ENCODE measurements at places on chromosomes 1 and 21.

DNA sequence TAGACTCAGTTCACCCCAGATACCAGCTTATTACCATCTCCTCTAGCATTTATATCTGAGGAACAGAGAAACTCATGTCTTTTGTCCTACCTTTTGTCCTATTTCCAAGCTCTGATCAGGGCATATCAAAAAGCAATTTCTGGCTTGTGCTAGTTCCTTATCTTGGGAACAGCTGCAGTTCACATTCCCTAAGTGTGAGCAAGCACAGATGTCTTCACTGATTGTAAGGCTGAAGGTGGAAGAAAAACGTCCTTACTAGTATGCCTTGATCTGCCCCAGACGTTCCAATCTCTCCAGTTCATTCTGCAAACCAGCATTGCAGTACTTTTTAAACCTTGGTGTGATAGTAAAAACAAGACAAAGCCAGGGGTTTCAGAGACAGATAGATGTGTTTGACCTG, 139.8 kb downstream of the NCAM2 start:
- no peak for DNase-seq

GRCh38 chr1:153617663-153618062, 1.5 kb upstream of the S100A14 start:
- DNase-seq: peak; percentile 60

DNA sequence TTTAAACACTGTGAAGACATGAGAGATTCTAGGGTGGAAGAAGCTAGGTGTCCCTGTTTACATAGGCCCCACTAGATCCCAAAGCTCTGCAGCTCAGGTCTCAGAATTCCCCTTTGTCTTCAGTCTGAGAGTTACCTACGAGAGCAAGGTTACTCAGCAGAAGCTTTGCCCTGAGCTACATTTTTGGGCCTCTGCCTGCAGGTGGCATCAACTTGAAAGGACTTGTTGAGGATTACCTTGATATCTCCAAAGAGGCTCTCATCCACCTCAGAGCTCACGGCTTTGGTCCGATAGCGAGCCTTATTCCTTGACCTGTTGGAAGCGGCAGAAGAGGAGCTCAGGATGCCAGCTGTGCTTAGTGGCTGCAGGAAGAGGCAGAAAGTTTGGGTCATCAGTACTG, 7.0 kb downstream of the CFAP45 start:
- DNase-seq: no peak

DNA sequence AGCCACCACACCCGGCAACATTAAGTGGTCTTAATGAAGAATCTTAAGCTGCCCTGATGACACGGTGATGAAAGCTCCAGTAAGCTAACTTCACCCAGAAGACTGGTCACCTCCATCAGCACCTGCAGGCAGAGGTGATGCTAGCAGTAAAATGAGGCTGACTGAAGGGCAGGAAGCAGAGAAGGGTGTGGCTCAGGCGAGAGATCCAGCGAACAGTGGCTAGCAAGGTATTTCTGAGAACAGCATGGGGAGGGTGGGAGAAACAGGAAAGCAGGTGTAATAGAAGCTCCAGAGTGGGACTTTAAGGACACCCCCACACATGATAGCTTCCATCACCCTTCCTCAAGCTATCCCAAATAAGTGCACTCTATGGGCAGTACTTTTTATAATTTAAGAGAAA, 15.9 kb upstream of the DISP1 start:
- no peak for DNase-seq

- DNase-seq: no peak
Measured at GRCh38 chr1:44368471-44369151, 13.6 kb upstream of the ERI3 start.

DNA sequence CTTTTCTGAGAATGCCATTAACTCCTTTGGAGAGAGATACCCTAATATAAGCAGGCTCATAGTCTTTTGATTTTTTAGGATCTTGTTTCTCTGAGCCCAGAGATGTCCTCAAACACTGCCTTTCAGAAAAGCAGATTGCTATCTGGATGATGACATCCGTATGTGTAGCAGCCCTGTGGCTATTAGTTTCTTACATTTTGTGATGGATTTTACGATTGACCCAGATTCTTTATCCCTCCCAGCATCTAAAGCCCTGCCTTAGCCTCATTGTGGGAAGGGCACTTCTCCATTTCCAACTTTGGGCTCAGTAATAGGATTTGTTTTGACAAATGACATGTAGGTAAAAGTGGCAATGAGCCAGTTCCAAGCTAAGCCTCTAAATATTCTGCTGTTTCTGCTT, 300.3 kb downstream of the TTLL7 start:
- DNase-seq: no peak

DNA sequence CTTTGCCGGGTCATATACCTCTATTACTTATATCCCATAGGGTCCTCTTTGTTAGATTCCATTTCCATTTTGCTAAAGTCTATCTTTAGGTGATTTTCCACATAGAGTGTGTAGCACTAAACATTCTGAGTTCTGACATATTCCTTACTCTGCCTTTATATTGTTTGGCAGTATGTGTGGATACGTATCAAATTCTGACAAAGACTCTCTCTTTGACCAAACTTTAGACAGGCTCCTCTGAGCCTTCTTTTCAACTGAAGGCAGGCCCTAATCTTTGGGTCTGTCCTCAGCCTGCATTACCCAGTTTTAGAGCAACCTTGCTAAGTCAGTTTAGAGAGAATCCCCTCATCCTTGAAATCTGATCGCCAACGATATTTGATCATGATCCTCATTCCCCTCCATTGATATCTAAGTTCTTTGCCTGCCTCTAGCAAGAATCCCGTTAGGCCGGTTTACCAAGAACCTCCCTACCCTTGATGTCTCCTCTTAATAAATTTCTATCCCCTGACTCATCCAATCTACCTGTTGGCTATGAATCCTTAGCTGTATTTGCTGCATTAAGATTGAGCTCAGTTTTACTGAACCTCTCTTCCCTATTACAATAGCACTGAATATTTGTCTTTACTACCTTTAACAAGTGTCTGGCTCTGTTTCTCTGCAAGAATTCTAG, 10.4 kb upstream of the PPT1 start:
- no peak for DNase-seq

DNA sequence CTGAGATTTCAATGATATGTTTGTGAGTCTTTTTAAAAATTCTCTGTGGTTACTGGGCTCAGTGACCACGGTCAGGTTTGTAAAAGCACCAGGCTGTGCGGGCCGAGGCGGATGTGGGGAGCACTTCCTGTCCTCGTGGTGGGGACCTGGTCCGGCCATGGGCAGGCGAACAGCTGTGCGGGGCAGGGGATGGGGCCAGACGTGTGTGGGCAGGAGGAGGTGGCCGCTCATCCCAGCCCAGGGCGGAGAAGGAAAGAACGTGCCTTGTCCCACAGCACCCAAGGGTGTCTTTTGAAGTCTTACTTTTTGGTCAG, 5.2 kb upstream of the OXCT2 start:
- DNase-seq: no peak

- peak; percentile 78 for DNase-seq
Measured at GRCh38 chr21:41425954-41426675, at the start of gene MX1. TSS of gene MX1 (plus strand) at chr21:41426239. CDS start at chr21:41432071, 5,832 bp downstream.

DNA sequence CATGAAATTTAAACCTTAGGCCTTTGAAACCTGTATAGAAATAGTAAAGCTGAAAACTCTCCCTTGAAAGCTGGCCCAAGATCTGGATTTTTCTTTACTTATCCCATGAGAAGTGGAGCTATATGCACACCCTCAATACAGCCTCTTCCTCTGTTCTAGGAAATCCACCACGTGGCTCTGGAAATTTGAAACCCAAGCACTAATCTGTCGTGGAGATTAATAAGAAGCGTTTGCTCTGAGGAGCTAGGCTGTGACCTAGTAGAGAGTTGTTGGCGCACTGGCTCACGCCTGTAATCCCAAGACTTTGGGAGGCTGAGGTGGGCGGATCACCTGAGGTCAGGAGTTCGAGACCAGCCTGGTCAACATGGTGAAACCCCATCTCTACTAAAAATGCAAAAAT, 291.3 kb upstream of the PLXNA2 start:
- DNase-seq: no peak

DNA sequence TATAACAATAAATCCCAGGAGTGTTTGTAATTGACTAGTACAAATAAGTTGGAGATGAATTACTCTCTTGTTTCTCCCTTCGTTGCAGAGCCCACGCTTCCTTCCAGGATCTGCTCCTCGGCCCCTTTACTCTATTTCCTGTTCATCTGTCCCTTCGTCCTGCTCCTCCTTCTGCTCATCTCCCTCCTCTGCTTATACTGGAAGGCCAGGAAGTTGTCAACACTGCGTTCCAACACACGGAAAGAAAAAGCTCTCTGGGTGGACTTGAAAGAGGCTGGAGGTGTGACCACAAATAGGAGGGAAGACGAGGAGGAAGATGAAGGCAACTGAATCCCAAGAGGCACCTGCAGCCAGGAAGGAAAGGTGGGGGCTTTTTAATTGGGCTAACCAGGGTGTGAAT, 26.4 kb upstream of the TTF2 start:
- no peak for DNase-seq

- no peak for DNase-seq
Measured at GRCh38 chr1:112866151-112866550, 89.8 kb downstream of the SLC16A1 start.

DNA sequence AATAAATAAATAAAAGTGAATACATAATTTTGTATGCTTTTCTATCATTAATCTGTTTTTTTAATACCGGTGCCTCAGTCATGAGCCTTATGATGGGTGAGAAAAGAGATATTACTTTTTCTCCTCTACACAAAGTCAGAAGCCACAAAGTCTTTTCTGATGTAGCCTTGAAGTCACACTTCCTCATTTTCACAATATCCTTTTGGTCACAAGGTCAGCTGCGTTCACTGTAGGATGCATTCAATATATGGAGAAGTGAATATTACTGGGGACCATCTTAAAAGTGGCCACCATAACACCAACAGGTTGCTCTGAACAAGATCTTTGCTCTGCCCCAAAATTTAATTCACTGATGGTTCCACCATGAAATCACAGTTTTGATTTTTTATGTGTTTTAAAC, 83.3 kb upstream of the TNR start:
- no peak for DNase-seq

DNA sequence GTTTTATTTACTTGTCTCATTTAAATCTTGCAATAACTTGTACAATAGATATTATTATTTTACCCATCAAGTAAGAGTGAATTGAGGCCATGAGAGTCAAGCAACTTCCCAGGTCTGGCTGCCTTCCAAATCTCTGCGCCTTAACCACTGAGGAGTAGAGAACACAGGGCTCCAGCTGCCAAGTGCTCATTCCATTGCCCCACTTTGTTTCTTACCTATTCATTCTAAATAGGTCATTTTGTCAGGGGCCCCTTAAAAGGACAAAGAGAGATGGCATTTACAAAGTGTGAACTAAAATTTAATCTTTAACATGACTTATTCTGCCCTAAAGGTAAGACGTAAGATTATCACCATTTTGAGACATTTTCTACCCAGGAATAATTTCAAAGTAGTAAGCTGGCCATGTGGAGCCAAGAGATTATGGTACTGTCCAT, 3.5 kb downstream of the PPP1R15B start:
- DNase-seq: no peak

GRCh38 chr1:27543284-27543683, 53.3 kb upstream of the WASF2 start:
- DNase-seq: no peak

DNA sequence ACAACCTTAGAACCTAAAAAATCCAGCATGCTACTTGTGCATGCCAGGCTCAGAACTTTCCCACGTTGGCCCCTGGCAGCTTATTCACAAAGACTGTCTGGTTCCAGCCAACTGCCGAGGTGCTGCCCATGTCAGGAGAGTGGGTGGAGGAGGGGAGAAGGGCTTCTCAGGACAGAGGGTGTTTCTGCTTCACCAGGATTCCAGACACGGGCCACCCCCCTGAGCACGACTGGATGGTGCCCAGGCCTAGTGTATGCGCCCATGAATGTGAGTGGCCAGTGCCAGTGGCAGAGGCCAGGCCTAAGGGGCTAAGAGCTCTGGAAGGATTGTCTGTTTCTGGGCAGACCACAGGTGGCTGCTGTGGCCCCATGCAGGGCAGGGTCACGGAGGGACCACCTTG, 148.2 kb upstream of the COL6A1 start:
- DNase-seq: no peak

DNA sequence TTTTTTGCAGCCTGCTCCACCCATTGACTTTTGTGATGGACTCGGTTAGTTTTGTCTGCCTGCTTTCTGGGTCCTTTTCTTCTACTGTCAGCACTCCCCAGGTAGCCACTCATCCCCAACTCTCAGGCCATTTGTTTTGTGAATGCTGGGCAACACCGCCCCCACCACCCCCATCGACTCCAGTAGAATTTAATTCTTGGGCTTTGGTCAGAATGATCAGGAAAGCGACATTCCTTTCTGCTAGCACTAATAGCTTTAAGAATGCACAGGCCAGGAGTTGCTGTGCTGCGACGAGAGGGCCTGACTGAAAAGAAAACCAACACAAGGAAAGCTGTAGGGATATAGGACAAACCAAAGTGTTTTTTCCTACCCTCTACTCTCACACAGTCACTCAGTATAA, 144.4 kb downstream of the CDC7 start:
- no peak for DNase-seq
